PC-3 (cell line): ENCODE measurements at places on chromosomes 11 and 22. TPM values are rescaled to one million over a fixed set of nuclear protein-coding genes. Genes with fewer than 3 reads are reported as not detected.

The DGKZ gene
- total RNA-seq: 70.2 and 91.0 TPM in 2 replicates

GRCh38 chr11:46917109-46917761 is 1.1 kb downstream of the LRP4 start:
- H3K4me1 ChIP-seq: peaks cover 17% of the 10 kb centered on the region
- H3K4me3 ChIP-seq: peak overlapping the region; percentile 62
- H3K36me3 ChIP-seq: no peaks in the 10 kb centered on the region
- DNase-seq: no peak
- no peak overlapping the region for H3K27ac ChIP-seq

The SYT12 gene
- total RNA-seq: 4.8 and 5.1 TPM in 2 replicates

The LRRC32 gene
- total RNA-seq: not detected in 2 replicates

GRCh38 chr11:70029861-70030380 is 48.2 kb upstream of the ANO1 start:
- H3K36me3 ChIP-seq: no peaks in the 10 kb centered on the region
- DNase-seq: no peak
- no peak overlapping the region for H3K4me3 ChIP-seq
- H3K27ac ChIP-seq: no peak overlapping the region
- H3K27me3 ChIP-seq: no peaks in the 10 kb centered on the region

DNA sequence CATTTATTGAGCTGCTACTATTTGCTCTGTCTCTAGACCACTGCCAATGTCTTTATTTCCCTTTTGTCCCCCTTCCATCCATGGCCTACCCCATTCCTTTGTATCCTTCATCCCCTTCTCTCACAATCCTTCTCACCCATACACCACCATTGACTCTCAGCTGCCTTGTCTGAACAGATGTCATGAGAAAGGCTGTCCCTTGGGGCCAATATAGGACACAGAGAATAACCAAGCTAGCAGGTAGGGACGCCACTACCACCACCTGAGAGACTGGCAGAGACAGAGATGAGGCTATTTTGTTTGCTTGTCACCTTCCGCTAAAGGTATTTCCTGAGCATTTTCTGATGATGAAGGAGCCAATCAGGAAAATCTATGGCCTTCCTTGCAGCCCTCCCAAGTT is 138.9 kb downstream of the CD44 start:
- no peak for DNase-seq
- H3K27ac ChIP-seq: no peak overlapping the region
- no peaks in the 10 kb centered on the region for H3K36me3 ChIP-seq
- no peak overlapping the region for H3K4me3 ChIP-seq
- peaks cover 19% of the 10 kb centered on the region for H3K4me1 ChIP-seq

GRCh38 chr11:84549217-84549616 is 1077.9 kb downstream of the DLG2 start:
- no peak overlapping the region for H3K27ac ChIP-seq
- H3K4me1 ChIP-seq: no peaks in the 10 kb centered on the region
- peaks cover 9% of the 10 kb centered on the region; the same call in 1 of the 2 replicates for H3K27me3 ChIP-seq
- no peak overlapping the region for H3K4me3 ChIP-seq
- no peaks in the 10 kb centered on the region for H3K36me3 ChIP-seq
- no peak for DNase-seq

DNA sequence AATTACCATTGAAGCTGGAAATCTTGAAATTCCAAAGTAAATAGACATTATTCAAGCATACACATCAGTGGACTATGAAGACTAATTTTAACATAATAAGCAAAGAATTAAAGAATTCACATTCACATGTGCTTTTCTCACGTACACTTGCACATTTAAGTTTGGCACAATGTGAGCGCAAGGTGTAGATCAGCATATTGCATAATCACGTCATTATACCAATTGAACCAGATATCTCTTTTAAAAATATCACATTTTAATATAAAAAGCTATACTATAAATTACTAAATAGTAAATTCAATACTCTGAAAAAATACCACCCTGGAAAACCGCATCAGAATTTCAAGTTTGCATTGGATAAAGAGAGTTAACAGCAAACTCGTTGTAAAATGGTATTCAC is 60.7 kb downstream of the SESN3 start:
- no peak overlapping the region for H3K4me3 ChIP-seq
- no peak for DNase-seq
- H3K27me3 ChIP-seq: peaks cover 50% of the 10 kb centered on the region
- no peak overlapping the region for H3K27ac ChIP-seq
- no peaks in the 10 kb centered on the region for H3K4me1 ChIP-seq

The OR51B5 gene
- 0.63 and 1.7 TPM in 2 replicates for total RNA-seq

The KRTAP5-7 gene
- total RNA-seq: not detected in 2 replicates

The RTL10 gene
- 7.8 and 12.2 TPM in 2 replicates for total RNA-seq

DNA sequence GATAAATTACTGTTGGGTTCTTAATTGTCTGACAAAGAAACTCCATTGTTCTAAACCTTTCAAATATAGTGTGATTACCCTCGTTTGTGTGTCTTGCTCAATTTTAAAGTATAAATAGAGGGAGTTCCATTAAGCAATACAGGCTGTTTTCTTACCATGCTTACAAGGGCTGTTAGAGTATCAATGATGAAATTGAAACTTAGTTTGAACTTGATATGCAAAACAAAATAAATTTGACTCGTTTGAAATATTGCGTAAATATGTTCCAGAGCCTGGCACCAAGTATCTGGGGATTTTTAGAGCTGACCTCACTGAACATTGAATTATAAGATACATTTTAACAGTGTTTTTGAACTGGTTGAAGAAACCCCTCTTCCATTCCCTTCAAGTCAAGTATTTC is 31.7 kb downstream of the TEAD1 start:
- peaks cover 6% of the 10 kb centered on the region for H3K36me3 ChIP-seq
- H3K4me3 ChIP-seq: no peak overlapping the region
- no peak for DNase-seq
- H3K27ac ChIP-seq: no peak overlapping the region
- no peaks in the 10 kb centered on the region for H3K27me3 ChIP-seq
- peaks cover 10% of the 10 kb centered on the region for H3K4me1 ChIP-seq

DNA sequence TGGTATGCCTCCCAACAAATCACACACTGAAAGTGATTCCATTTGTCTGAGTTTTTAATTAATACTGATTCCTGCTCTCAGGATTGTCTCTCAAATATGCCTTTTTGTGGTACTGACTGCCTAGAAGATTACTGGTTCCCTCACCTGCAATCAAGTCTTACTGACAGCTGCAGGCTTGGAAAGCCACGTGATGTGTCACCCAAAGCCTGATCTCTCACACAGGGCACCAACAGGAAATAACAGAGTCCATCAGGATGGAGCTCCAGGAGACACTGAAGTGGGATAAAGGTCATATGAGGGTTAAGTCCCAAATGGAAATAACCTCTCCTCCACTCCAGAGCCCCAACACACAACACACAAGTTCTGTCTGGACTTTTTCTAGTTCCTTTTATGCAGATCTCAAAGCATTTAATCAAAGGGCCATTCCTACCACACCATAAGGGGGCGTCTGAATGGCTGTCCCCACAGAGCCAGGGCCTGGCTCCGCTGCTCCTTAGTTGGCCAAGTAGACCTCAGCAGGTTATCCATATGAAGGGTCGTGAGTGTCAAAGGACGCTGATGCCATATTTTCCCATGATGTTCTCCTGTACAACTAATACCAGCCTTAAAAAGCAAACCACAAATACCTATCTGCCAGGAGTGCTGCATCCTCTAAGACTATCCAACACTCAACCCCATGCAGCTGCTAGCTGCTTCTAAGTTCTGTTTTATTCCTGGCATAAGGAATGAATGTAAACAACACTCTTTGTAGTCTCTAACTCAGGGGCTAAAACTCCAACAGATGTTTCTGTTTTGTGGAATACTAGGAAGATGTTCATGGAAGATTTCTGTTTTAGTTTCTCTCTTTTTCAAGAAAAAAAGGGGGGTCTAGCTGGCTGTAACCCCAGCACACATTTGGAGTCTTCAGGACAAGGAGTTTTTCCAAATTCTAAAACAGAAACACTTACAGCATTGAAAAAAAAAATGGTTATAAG is 13.0 kb downstream of the SCUBE2 start:
- no peaks in the 10 kb centered on the region for H3K36me3 ChIP-seq
- peaks cover 5% of the 10 kb centered on the region; the same call in 1 of the 2 replicates for H3K4me1 ChIP-seq
- DNase-seq: no peak

- H3K4me1 ChIP-seq: peaks cover 34% of the 10 kb centered on the region
- DNase-seq: peak; percentile 31
- H3K27me3 ChIP-seq: no peaks in the 10 kb centered on the region
- H3K27ac ChIP-seq: peak overlapping the region; percentile 59
Measured at GRCh38 chr22:30809086-30809485, 114.4 kb downstream of the OSBP2 start.

The NPAS4 gene
- total RNA-seq: not detected in 2 replicates

- H3K27ac ChIP-seq: no peak overlapping the region
- no peaks in the 10 kb centered on the region for H3K36me3 ChIP-seq
- no peak overlapping the region for H3K4me3 ChIP-seq
- no peaks in the 10 kb centered on the region for H3K4me1 ChIP-seq
Measured at GRCh38 chr11:116500947-116501602, 271.7 kb downstream of the BUD13 start.

- DNase-seq: no peak
- H3K36me3 ChIP-seq: no peaks in the 10 kb centered on the region
- H3K4me1 ChIP-seq: no peaks in the 10 kb centered on the region
- no peak overlapping the region for H3K27ac ChIP-seq
- peaks cover 32% of the 10 kb centered on the region for H3K27me3 ChIP-seq
Measured at GRCh38 chr11:127806501-127806900, 780.9 kb downstream of the ETS1 start.

The MRGPRF gene
- not detected in 2 replicates for total RNA-seq

The DDX25 gene
- total RNA-seq: not detected in 2 replicates

The WNT11 gene
- 0.40 and 1.6 TPM in 2 replicates for total RNA-seq

- no peaks in the 10 kb centered on the region for H3K27me3 ChIP-seq
- H3K4me1 ChIP-seq: peaks cover 10% of the 10 kb centered on the region
- H3K27ac ChIP-seq: peak overlapping the region; percentile 35
- no peaks in the 10 kb centered on the region for H3K36me3 ChIP-seq
- H3K4me3 ChIP-seq: peak overlapping the region; percentile 94
Measured at GRCh38 chr11:74989260-74989638, 516 bp downstream of the NEU3 start.

DNA sequence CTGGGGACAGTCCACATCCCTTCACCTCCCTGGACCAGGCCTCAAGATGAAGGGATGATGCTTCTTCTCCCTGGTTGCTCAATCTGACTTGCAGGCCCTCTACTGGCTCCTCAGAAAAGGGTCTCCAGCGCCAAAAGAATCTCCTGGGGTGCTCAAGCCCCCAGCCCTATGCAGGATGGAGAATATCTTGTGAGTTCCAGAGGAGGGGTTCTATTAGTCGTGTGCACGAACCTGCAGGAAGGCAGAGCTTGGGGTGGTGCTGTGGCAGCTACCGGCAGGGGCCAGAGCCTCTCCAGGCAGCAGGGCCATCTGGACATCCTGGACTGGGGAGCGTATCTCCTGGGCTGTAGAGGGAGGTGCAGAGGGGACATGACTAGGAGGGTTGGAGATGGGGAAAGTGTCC is 1339.5 kb downstream of the BRD1 start:
- H3K36me3 ChIP-seq: no peaks in the 10 kb centered on the region
- no peak overlapping the region for H3K4me3 ChIP-seq
- no peak for DNase-seq
- no peak overlapping the region for H3K27ac ChIP-seq
- H3K27me3 ChIP-seq: peaks cover 13% of the 10 kb centered on the region; the same call in 1 of the 2 replicates

GRCh38 chr22:41976961-41977566 is 7.8 kb downstream of the SEPTIN3 start:
- H3K27ac ChIP-seq: no peak overlapping the region
- DNase-seq: no peak
- peak overlapping the region; percentile 58; the same call in 1 of the 2 replicates for H3K4me3 ChIP-seq
- H3K4me1 ChIP-seq: no peaks in the 10 kb centered on the region
- no peaks in the 10 kb centered on the region for H3K36me3 ChIP-seq

DNA sequence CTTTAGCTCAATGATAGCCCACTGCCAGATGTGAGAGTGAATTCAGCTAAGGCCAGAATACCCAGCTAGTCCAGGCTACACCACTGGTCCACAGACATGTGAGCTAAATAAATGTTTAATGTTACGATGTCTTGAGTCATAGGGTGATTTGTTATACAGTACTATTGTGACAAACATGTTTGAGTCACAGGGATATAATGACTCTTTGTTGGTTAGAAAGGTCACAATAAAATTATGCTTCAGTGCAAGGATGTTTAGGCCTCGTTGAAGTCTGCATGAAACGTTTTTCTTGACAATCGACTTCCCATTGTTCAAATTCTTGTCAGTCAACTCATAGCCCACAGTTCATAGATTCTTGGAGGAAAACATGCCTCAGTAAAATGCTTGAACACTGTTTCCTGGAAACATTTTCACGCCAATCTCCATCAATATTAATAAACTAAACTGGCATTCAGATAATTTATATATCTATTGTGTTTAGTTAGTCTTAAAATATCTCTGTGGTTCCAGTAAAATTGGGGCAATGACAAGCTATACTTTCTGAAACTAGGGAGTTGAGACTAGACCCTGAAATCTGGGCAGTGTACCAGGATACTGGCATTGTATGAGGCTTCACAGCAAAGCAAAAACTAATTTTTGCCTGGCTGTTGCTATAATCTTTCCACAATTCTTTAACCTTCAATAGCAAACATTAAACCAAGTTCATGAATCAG is 650.8 kb upstream of the KIRREL3 start:
- peak overlapping the region; percentile 51 for H3K27ac ChIP-seq
- no peak overlapping the region for H3K4me3 ChIP-seq
- peak; percentile 80 for DNase-seq
- no peaks in the 10 kb centered on the region for H3K36me3 ChIP-seq
- peaks cover 4% of the 10 kb centered on the region; the same call in 1 of the 2 replicates for H3K27me3 ChIP-seq

- DNase-seq: no peak
- no peaks in the 10 kb centered on the region for H3K4me1 ChIP-seq
Measured at GRCh38 chr11:133474461-133474860, 57.8 kb downstream of the OPCML start.

DNA sequence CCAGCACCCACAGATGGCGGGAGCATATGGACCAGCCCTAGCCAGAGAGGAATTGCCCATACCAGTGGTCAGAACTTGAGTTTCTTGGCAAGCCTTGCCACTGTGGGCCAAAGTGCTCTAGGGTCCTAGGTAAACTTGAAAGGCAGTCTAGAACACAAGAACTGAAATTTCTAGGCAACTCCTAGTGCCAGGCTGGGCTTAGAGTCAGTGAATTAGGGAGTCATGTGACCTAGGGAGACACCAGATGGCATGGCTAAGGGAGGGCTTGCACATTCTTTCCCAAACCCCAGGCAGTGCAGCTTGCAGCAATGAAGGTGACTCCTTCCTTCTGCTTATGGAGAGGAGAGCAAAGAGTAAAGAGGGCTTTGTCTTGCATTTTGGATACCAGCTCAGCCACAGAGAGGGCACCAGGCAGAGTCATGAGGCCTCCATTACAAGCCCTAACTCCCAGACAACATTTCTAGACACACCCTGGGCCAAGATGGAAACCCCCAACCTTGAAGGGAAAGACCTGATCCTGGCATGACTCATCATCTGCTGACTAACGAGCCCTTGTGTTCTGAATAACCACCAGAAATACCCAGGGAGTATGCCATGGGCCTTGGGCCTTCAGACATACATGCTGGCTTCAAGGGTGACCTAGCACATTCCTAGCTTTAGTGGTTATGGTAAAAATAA is 19.2 kb upstream of the OR56A3 start:
- H3K36me3 ChIP-seq: no peaks in the 10 kb centered on the region
- no peaks in the 10 kb centered on the region for H3K4me1 ChIP-seq
- no peak overlapping the region for H3K4me3 ChIP-seq
- H3K27ac ChIP-seq: no peak overlapping the region
